ENCODE measurements at places on chromosomes 12 and 14. TPM values are rescaled to one million over a fixed set of nuclear protein-coding genes. Genes with fewer than 3 reads are reported as not detected.

CSRP2 gene
- 0.44 TPM for total RNA-seq

FLVCR2 gene
- 3.6 TPM for total RNA-seq

BEST3 gene
- not detected for total RNA-seq

FAM222A gene
- total RNA-seq = 1.3 TPM

A2M gene
- total RNA-seq = not detected

DNA sequence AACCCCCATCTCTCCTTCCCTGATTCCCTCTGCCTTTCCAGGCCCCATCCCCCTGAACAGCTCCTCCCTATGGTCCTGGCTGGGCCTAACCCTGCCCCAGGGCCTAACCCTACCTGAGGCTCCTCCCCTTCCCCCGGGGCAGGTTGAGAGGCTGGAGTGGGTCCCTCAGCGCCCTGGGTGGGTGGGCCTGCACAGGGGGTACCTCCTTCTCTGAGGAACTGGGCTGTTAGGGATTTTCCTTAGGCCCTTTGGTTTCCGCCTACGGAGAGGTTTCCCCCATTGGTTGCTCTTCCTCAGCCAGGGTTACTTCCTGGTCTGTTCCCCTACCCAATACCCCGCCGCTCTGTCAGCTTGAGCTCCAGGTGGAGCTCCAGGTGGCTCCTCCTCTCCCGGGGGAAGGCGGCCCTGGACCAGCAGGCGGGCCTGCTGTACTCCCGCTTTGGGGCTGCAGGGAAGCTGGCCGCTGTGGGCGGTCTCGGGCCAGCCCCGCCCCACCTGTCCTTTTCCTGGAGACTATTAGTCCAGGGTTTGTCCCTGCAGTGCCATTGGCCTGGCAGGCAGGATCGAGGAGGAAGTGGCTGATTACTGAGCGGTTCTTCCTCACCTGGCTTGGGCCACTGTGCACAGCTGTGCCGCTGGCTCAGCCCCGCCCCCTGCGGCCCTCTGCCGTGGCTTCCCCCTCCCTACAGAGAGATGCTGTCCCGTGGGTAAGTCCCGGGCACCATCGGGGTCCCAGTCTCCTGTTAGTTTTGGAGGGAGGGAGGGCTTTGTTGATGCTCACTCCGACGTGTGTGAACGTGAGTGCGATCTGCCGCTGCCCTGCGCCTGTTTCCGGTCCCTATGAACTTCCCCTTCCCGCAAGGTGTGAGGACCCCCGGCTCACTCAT, 2.5 kb downstream of the C12orf57 start:
- peak; percentile 93 for DNase-seq
- H3K4me3 ChIP-seq = peak overlapping the region; percentile 93
- peaks cover 35% of the 10 kb centered on the region for H3K36me3 ChIP-seq
- peaks cover 73% of the 10 kb centered on the region for H3K4me1 ChIP-seq
- peak overlapping the region; percentile 98 for H3K27ac ChIP-seq

- no peak overlapping the region for H3K27ac ChIP-seq
- no peaks in the 10 kb centered on the region for H3K36me3 ChIP-seq
- H3K4me3 ChIP-seq = no peak overlapping the region
- no peaks in the 10 kb centered on the region for H3K4me1 ChIP-seq
Observed at GRCh38 chr12:131850856-131851559, 22.8 kb downstream of the MMP17 start.

DNA sequence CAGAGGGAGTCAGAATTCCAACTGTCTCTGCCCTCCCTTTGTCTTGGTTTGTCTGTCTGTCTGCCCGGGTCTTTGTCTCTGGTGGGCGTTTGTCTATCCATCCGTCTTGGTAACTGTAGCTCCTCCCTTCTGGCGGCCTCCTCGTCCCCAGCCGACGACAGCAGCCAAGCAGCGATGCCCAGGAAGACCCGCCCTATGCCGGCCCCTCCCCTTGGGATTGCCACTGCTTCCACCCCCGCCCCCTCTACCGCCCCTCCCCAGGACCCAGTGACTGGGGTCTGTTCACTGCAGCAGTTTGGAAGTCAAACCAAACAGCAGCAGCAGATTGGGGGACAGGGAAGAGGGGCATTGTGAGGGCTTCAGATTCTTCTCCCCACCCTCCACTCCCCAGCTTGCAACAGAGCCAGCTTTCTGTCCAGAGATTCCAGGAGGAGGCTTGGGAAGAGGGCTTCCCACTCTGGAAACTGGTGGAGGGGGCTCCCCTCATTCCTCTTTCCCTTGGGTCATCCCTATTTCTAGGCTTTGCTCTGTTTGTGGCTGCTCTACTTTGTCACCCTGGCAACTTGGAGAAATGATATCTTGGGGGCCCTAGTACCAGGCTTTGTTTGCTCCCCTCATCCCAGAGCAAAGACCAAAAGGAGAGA, 2.4 kb upstream of the RARG start:
- no peaks in the 10 kb centered on the region for H3K36me3 ChIP-seq
- H3K27me3 ChIP-seq = no peaks in the 10 kb centered on the region
- no peak overlapping the region for H3K27ac ChIP-seq
- DNase-seq = no peak
- H3K4me1 ChIP-seq = peaks cover 52% of the 10 kb centered on the region

- no peak overlapping the region for H3K4me3 ChIP-seq
- H3K27ac ChIP-seq = no peak overlapping the region
- no peaks in the 10 kb centered on the region for H3K4me1 ChIP-seq
- no peaks in the 10 kb centered on the region for H3K36me3 ChIP-seq
- H3K27me3 ChIP-seq = peaks cover 6% of the 10 kb centered on the region
Observed at GRCh38 chr12:2410496-2410895, 357.7 kb downstream of the CACNA1C start.

GRCh38 chr12:53623548-53624385, 2.4 kb downstream of the ATF7 start:
- H3K36me3 ChIP-seq = peaks cover 2% of the 10 kb centered on the region
- H3K27ac ChIP-seq = no peak overlapping the region
- no peak for DNase-seq

DNA sequence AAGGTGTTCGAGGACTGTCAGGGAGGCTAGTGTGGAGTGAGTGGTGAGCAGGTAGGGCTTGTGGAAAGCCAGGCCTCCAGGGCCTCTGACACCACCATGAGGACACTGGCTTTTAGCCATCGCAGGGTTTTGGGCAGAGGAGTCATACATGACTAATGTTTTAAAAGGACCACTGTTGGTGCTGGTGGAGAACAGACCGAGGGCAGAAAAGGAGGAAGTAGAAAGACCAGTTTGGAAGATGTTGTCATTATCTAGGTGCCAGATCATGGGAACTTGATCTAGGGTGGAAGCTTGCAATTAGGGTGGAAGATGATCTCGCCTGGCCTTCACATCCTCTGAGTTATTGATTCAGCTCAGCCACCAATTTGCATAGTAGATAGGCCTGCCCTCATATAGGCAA, 144.2 kb downstream of the C12orf75 start:
- H3K4me3 ChIP-seq = no peak overlapping the region
- H3K27me3 ChIP-seq = no peaks in the 10 kb centered on the region
- DNase-seq = no peak

GRCh38 chr14:64450255-64450654, 15.0 kb upstream of the AKAP5 start:
- DNase-seq = no peak
- peaks cover 21% of the 10 kb centered on the region for H3K4me1 ChIP-seq
- peak overlapping the region; percentile 81 for H3K27ac ChIP-seq
- peaks cover 48% of the 10 kb centered on the region for H3K36me3 ChIP-seq
- no peaks in the 10 kb centered on the region for H3K27me3 ChIP-seq

GRCh38 chr14:81485781-81486180, 47.9 kb downstream of the SEL1L start:
- H3K36me3 ChIP-seq = peaks cover 57% of the 10 kb centered on the region
- H3K27me3 ChIP-seq = no peaks in the 10 kb centered on the region
- no peak for DNase-seq
- H3K27ac ChIP-seq = no peak overlapping the region

DNA sequence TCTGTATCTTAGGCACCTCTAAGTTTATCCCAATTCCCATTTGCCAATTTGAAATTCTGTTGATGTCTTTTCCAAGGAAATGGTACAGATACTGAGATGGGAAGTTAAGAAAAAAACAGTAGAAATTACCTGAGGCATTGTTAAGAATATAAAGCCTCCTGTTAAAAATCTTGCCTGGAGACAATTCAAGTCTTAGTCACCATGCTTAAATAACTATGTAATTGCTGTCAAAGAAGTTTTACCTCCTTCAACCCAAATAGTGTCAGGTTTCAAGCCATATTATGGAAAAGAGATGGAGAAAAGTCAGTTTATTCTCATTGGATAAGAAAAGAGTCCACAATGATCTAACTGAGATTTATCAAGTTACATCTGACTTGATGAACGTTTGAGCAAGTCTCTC, 974.7 kb downstream of the GALC start:
- DNase-seq = no peak
- no peaks in the 10 kb centered on the region for H3K27me3 ChIP-seq
- H3K4me1 ChIP-seq = no peaks in the 10 kb centered on the region
- no peak overlapping the region for H3K27ac ChIP-seq
- no peak overlapping the region for H3K4me3 ChIP-seq

DNA sequence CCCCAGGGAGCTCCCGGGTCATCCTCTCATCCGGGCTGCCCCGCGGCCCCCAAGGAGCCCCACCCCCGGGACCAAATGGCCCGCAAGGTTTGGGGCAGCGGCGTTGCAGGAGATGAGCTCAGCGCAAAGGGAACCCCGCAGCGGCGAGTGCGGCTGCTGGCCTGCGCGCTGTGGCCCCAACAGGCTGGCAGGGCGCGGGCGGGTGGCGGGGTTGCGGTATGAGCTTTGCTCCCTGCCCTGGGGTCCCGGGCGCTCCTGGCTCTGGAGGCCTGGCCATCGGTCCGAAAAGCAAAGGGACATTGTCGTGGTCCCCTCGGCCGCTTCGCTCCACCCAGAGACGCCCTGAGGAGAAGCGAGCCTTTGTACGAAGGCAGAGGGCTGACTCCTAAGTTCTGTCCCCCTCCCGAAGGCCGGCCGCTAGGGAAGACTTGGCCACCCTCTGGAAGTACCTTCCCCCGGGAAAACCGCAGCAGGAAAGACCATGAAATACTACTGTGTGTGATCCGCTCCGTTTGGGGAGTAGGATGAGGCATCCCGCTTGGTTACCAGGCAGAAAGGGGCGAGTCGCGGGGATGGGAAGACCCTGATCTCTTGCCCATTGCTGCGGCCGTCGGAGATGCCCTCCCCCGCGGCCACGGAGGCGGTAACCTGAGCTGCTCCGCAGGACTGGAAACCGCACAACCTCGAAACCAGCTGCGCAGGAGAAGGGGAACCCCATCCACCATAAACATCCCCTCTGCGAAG, 620 bp upstream of the NID2 start:
- H3K27me3 ChIP-seq = peaks cover 62% of the 10 kb centered on the region
- peaks cover 17% of the 10 kb centered on the region for H3K4me1 ChIP-seq
- H3K36me3 ChIP-seq = peaks cover 3% of the 10 kb centered on the region
- DNase-seq = peak; percentile 75
- H3K27ac ChIP-seq = no peak overlapping the region

DNA sequence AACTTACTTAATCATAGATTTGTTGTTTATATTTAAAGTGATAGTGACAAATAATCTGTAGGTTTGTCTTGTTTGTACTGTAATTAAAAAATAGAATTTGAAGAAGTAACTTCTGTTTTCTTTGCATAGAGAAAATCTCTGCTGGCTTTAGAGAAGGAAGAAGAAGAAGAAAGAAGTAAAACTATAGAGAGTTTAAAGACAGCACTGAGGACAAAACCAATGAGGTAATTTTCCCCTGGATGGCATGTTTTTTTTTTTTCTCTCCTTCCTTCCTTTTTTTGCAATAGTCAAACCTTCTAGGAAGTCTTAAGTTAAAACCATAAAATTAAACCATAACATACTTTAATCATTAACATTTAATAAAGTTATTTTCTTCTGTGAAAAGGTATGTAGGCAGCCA, 131.9 kb downstream of the DAAM1 start:
- H3K27ac ChIP-seq = no peak overlapping the region
- H3K36me3 ChIP-seq = no peaks in the 10 kb centered on the region
- DNase-seq = no peak
- H3K27me3 ChIP-seq = no peaks in the 10 kb centered on the region
- no peak overlapping the region for H3K4me3 ChIP-seq

GRCh38 chr12:121036810-121037326, 2.2 kb downstream of the OASL start:
- DNase-seq = no peak
- H3K36me3 ChIP-seq = peaks cover 27% of the 10 kb centered on the region
- peaks cover 1% of the 10 kb centered on the region for H3K27me3 ChIP-seq
- H3K4me3 ChIP-seq = peak overlapping the region; percentile 89

- peaks cover 62% of the 10 kb centered on the region for H3K4me1 ChIP-seq
- H3K36me3 ChIP-seq = peaks cover 8% of the 10 kb centered on the region
- H3K4me3 ChIP-seq = peak overlapping the region; percentile 22
- no peak overlapping the region for H3K27ac ChIP-seq
- no peaks in the 10 kb centered on the region for H3K27me3 ChIP-seq
Observed at GRCh38 chr12:54988402-54989054, 4.0 kb upstream of the TESPA1 start.

DNA sequence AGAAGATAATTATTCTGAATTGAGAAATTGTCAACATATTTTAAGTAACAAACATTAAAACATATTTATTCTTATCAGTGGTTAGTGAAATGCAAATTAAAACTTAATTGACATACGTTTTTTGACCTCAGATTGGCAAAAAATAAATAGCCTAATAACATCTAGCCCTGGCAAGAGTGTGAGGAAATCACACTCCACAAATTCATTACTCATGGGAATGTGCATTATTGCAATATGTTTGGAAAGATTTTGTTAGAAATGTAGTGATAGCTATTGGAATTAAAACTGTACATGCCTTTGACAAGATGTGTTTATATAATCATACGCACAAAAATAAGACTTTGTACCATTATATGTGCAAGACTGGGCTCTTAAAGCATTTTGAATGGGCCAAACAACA, 168.6 kb downstream of the KITLG start:
- no peak overlapping the region for H3K27ac ChIP-seq
- H3K4me1 ChIP-seq = no peaks in the 10 kb centered on the region
- no peak for DNase-seq
- H3K27me3 ChIP-seq = no peaks in the 10 kb centered on the region
- no peak overlapping the region for H3K4me3 ChIP-seq

DNA sequence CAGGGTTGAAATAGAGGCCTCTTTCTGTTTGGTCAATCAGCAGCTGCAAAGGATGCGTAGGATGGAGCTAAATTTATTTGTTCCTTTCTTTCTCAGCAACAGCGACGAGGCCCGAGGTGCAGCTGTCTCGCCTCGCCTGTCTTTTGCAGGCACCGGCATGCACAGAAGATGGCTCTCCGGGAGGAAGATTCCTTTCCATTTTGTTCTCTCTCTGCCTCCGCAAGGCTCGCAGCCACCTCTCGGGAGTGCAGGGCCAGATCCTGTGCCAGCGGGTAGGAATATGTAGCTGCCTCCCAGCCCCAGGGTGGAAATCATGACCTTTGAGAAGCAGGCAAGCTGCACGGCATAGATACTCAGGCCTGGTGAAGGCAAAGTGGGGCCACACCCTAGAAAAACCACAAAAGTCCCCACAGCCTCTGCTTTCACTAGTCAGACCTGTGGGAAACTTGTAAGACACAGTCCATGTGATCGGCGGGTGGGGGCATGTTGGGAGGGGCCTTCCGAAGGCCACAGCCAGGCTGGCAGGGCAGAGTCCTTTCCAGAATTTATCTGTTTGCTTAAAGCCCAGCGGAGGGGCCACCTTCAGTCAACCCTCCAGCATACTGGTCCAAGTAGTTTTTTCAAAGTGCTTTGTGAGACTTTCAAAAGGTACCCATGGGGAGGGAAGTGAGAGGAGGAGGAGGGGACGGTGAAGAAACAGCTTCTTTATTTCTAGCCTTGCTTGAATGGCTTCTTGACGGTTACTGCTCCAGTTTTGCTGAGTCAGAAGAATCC, at the start of gene MAP1LC3B2:
Gene MAP1LC3B2, plus strand, starts transcription at position 220 of the 774 bp plus-strand sequence. CDS start 16,562 bp downstream, outside the sequence.
- H3K27ac ChIP-seq = peak within 1 kb of the TSS; percentile 97
- peak; percentile 95 for DNase-seq
- H3K4me3 ChIP-seq = peak within 1 kb of the TSS; percentile 82
- peaks cover 11% of the 10 kb centered on the region for H3K36me3 ChIP-seq

GRCh38 chr12:58883576-58884334, 36.5 kb downstream of the LRIG3 start:
- no peaks in the 10 kb centered on the region for H3K27me3 ChIP-seq
- H3K4me3 ChIP-seq = no peak overlapping the region
- no peak for DNase-seq
- H3K4me1 ChIP-seq = no peaks in the 10 kb centered on the region

Data from activated CD4-positive, alpha-beta T cell treated with anti-CD3 and anti-CD28 coated beads, Interleukin-2, amount 10 ng/mL, durations not matched to agents 24 days and 14 days (primary cell).